Body of pancreas (tissue), 4 donors: ENCODE measurements at places on chromosomes 3 and 15. TPM values are rescaled to one million over a fixed set of nuclear protein-coding genes. Genes with fewer than 3 reads are reported as not detected.

TM4SF18 gene
- total RNA-seq, result 13.2 TPM

PLSCR2 gene
- not detected for total RNA-seq

- H3K36me3 ChIP-seq, result no peaks in the 10 kb centered on the region
- no peak overlapping the region for H3K4me3 ChIP-seq
- peak overlapping the region; percentile 22 for H3K27ac ChIP-seq
- peaks cover 18% of the 10 kb centered on the region for H3K4me1 ChIP-seq
Observed at GRCh38 chr3:15768421-15769255, 29.1 kb downstream of the ANKRD28 start.

DNA sequence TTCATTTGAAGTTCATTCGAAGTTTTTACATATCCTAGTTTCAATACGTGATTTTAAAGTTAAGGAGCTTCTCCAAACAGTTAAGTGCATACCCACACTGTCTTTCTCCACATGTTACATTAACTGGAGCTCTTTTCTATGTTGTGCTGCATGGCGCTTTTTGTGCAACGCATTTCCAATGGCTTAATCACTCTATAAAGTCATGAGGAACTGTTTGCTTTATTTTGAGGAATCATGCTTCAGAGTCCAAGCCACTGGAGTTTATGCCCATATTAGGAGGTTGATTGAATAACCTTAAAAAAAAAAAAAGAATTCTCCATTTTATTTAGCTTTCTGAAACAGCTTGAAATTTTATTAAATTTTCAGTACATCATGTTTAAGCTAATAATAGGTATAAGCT is 109.4 kb upstream of the MBNL1 start:
- no peaks in the 10 kb centered on the region for H3K27me3 ChIP-seq
- H3K4me1 ChIP-seq, result no peaks in the 10 kb centered on the region
- no peak overlapping the region for H3K27ac ChIP-seq
- no peaks in the 10 kb centered on the region for H3K36me3 ChIP-seq
- no peak overlapping the region for H3K4me3 ChIP-seq

GRCh38 chr15:100995471-100996430 is 76.6 kb downstream of the LRRK1 start:
- DNase-seq, result no peak
- H3K27me3 ChIP-seq, result no peaks in the 10 kb centered on the region
- H3K36me3 ChIP-seq, result no peaks in the 10 kb centered on the region
- no peak overlapping the region for H3K27ac ChIP-seq
